NCI-H187 treated with DMSO at 0.1 percent for 48 hours (cell line): ENCODE measurements at places on chromosomes 6 and 20.

DNA sequence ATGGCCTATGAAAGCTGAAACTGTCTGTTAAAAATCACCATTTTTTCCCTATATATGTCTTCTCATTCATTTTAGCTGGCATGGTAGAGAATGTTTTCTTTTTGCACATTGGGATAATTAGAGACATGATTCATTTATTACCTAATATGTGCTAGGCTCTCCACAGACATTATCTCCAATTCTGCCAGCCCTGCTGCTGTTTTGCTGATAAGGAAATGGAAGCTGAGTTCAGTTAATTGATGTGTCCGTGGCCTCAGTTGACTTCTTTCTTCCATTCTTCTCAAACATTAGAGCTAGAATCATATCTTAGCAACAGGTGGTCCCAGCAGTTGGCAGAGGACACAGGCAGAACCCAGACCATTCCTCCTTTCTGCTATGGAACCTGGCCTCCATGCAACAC lies 644.1 kb upstream of the CITED2 start:
- no peak for DNase-seq

DNA sequence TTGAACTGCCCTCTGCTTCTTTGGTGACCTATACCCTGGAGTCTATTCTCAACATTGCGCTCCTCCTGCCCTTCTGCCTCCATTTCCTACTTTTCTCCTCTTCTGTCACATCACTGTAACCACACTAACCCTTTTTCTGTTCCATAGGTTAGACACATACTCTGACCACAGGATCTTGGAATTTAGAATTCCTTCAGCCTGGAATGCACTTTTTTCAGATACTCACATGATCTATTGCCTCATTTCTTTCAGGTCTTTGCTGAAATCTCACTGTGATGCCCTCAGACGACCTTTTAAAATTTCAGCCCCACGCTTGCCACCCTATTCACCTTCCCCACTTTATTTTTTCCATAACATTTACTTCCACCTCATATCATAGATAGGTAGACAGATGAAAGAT lies 5.1 kb downstream of the VNN1 start:
- DNase-seq = no peak

GRCh38 chr6:13113981-13114593 lies 214.2 kb downstream of the TBC1D7 start:
- no peak for DNase-seq

- DNase-seq = no peak
These were observed 34.2 kb downstream of the CLVS2 start for GRCh38 chr6:123030282-123030681.

DNA sequence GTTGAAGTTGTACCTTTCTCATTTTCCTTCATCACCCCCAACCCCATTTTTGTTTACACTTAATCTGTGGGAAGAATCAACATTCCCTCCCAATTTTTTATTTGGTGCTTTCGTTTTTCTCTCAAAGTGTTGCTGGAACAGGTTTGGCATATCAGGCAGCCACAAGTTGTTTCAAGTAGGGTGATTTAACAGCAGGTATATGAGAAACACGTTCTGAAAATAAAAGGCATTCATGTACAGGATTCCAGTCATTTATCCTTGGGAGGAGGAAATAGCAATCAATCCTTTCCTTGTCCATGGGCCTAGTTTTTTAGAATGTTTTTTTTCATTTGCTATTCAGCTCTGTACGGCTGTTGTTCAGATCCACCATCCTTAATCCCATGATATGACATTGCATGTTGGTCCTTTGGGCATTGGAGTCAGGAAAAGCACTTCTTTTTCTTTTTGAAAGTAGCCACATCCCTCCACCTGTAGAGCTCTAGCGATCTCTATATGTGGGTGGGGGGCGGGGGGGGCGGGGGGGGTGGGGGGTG lies 120.2 kb downstream of the JARID2 start:
- DNase-seq = no peak
